ENCODE measurements at places on chromosomes 5 and 9.

GRCh38 chr5:116626945-116627679, 52.5 kb upstream of the SEMA6A start:
- DNase-seq: no peak

GRCh38 chr5:120539471-120539870, 75.4 kb downstream of the PRR16 start:
- DNase-seq: no peak

- no peak for DNase-seq
These were observed 41.2 kb downstream of the RIC1 start for GRCh38 chr9:5670079-5670478.

GRCh38 chr9:126316085-126316655, 10.5 kb upstream of the MVB12B start:
- no peak for DNase-seq

DNA sequence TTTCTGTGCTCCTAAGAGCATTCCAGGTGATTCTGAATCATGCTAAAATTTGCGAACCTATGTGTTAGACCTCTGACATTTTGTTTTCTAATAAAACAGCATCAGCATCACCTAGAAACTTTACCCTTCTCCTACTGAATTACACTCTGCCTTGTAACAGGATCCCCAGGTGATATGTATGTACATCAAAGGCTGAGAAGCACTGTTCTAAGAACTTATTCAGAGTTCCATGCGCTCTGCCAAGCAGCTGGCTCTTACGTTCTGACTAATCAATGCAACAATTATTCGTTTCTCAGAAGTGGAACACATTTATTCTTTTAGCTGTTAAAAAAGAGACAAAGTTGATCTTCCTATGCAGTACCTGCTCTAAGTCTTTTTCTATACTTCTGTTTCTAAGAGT, 228.6 kb downstream of the SLF1 start:
- DNase-seq: no peak

- no peak for DNase-seq
These were observed 7.4 kb upstream of the CARD19 start for GRCh38 chr9:93088656-93089015.

Measured in amniotic stem cell (primary cell).